Stimulated activated CD4-positive, alpha-beta T cell treated with anti-CD3 and anti-CD28 coated beads, Interleukin-2, amount 100 ng/mL, for 24 hours (primary cell): ENCODE measurements at places on chromosomes 2 and 18.
A peak's percentile ranks its signal among the peaks of the same experiment; 100 is the strongest.

- DNase-seq, result no peak
Observed at GRCh38 chr2:231334179-231334930, 61.2 kb upstream of the B3GNT7 start.

DNA sequence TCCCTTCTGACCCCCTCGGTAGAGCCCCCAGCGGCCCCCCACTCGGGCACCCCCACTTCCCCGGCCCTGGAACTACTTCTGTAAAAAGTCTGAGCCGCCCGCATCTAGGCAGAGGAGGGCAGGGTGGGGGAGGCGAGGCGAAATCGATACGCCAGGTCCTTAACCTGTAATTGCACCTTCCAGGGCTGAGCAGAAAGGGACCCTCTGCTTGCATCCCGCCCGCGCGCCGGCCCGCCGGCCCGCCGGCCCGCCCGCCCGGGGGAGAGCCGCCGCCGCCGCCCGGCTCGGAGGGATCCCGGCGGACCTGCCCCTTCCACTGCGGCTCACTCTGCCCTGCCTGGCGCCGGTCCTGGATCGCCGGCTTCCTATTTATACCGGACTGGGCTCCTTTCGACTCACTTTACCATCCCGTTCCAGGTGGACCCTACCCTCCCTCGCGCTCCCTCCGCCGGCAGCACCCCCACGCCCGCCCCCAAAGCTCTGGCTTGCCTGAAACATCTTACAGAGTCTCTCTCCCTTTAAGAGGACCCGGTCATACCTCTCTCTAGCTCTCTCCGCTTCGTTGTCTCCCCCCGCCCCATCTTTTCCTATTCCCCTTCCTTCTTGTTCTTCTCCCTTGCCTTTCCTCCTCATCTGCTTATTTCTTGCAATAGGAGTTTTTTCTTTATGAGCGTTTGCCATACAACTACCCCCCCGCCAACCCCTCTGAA is 797 bp downstream of the KLHL14 start:
- DNase-seq, result peak; percentile 1

- peak; percentile 43 for DNase-seq
Observed at GRCh38 chr2:130728007-130728454, 839 bp upstream of the GPR148 start.

DNA sequence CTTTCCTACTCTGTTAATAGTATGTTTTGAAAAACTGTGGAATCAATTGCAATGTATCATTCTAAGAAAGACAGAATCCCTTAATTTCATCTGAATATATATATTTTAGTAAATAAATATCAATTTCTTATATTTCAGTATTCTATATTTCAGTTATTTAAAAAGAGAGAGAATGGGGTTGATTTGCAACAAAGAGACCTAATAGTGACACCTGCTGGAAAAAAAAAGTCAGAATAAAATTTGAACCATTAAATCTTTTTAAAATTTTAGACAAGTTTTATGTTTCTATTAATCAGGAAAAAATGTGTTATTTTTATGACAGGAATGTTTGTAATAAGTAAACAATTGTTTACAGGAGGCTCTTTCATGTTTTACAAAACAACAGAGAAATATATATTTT is 20.7 kb upstream of the CCNT2 start:
- no peak for DNase-seq

DNA sequence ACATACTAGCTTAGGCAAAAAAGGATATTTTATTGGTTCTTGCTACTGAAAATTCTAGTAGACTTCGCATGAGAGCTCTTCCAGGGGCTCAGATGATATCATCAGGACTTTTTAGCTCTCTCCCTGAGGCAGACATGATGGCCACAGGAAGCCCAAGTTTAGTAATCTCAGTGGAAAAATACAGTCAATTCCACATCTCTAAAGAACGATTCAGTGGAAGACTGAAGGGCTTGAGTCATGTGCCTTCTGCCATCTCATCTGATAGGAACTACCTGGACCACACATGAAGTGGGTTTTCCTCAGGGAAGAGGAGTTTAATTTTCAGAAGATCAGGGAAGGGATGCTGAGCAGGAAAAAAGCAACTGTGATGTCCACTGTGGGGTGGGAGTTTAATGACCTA is 117.3 kb downstream of the TTC27 start:
- DNase-seq, result no peak

- DNase-seq, result no peak
Observed at GRCh38 chr2:40410695-40411094, 41.2 kb downstream of the SLC8A1 start.

DNA sequence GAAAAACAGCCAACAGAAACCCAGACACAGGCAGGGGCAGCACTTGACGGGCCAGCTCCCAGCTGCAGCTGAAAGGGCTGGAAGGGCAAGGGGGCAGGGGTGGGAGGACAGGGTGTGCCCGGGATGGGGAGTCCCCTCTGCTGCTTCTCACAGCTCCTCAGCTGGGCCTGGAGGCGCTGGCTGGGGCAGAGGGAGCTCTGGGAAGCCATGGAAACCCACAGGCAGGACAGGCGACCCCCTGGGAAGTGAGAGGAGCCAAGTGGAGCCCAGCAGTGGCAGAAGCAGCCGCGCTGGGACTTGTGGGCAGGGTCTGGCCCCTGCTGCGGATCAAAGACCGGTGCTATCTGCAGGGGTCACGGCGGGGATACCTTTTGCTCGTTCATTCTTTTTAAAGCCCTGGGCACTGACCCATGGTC is 20.7 kb downstream of the OTOF start:
- DNase-seq, result no peak

DNA sequence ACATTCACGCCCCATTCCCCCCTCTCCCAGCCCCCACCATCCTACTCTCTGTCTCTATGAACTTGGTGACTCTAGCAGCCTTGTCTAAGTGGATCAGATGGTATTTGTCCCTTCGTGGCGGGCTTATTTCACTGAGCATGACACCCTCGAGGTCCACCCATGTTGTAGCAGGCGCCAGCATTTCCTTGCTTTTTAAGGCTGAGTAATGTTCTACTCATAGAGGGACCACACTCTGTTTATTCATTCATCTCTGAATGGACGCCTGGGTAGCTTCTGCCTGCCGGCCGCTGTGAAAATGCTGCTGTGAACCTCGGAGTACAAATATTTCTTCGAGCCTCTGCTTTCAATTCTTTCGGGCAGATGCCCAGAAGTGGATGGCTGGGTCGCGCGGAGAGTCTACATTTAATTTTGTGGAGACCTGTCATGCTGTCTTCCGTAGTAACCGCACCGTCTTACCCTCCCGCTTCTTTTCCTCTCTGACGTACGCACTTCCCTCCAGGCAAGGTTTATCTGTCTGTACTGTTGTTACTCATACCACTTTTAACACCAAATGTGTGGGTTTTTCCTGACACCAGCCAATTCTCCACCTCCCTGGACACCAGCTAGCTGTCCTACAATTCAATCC is 5.6 kb downstream of the CROCC2 start:
- no peak for DNase-seq

DNA sequence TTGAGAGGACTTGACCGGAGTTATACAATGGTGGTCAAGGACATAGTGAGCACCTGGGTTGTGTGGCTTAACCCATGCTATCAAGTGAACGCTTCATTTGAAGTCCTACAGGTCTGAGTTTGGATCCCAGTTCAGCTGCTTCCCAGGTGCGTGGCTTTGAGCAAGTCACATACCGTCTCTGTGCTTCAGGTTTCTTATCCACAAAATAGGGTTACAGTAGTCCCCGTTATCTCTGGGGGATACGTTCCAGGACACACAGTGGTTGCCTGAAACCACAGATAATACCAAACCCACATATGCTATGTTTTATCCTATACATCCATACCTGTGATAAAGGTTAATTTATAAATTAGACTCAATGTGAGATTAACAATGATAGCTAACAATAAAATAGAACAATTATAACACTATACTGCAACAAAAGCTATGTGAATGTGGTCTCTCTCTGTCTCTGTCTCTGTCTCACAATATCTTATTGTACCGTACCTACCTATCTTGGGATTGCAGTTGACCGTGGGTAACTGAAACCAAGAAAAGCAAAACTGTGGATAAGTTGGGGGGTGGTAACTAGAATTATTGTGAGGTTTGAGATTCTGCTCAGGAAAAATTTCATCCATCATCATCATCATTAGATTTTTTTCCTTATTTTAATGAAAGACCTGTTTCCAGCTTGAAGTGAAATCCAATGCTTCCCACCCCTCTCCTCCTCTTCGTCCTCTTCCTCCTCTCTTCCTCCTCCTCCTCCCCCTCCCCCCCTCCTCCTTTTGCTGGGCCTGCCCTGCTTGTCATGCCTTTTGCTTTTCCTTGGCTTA is 22.7 kb downstream of the LBH start:
- DNase-seq, result no peak

GRCh38 chr2:181780047-181780651 is 99.8 kb upstream of the NEUROD1 start:
- DNase-seq, result no peak

DNA sequence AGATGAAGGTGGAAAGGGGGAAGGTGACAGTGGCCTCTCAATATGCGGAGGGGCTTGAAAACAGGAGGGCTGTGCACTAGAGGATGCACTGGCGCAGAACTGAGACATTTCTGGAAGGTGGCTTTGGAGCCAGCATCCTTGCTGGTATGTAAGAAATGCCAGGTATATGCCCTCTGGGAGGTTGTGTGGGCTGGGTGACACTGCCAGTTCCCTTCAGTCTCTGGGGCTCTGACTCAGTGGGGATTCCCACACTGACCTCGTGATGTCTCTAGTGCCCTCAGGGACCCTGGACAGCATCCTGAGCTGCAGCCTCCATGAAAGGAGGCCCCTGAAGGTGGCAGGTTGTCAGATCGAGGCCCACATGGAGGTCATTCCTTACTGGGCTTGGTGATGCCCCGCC is 74.0 kb downstream of the AGAP1 start:
- DNase-seq, result no peak
